Fibroblast of skin of left biceps (primary cell): ENCODE measurements at places on chromosomes 3 and 15.

GRCh38 chr15:75732809-75733451, 20.3 kb upstream of the CSPG4 start:
- peak; percentile 16 for DNase-seq

- no peak for DNase-seq
Measured at GRCh38 chr3:192514754-192515663, 212.3 kb downstream of the FGF12 start.

DNA sequence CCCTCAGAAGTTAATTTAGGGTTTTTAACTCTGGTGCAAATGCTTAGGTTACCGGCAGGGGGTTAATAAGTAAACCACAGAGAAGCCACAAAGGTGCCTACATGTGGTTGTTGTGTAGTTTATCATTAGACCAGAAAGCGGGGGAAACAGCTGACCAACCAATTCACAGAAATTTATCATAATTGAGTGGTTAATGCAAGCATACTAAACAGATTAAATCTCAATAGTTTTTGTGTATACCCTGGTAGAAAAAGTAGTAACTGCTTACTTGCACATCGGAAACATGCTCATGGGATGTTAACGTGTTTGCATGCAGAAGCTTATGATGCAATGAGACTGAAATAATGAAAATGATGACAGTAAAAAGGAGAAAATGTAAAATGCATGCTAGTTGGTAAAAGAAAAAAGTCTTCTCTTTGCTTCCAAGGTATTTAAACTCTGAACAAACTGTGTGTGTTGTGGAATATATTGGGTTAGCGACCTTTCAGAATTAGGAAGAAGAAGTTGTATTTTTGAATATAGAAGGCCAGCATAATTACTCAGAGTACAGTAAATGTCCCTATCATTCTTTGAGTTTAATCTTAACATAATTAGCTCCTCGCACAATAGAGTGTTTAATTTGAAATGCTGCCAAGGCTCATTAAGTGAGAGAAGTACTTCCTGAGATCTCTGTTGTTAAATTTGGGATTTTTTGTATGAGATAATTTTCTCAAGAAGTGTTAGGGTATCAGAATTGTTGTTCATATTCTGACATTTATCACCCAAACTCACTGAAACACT, 316.2 kb downstream of the PTPRG start:
- DNase-seq = no peak

DNA sequence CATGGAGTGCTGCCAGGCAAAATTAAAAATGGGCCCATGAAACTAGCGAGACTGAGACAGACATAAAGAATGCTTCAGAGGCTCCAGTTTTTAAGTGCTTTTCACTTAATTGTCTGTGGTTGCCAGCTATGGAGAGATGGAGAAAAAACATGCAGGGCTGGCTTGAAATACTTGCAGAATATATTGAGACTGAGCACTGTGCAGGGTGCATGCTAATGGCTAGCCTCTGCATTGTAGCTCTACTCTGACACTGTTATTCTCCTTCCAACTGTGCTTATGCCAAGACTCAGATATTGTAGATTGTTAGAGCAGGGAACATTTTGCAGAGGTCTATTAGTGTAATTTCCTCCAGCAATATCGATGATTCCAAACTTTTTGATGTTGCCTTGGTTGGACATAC, 735.0 kb downstream of the PDCD6IP start:
- no peak for DNase-seq

DNA sequence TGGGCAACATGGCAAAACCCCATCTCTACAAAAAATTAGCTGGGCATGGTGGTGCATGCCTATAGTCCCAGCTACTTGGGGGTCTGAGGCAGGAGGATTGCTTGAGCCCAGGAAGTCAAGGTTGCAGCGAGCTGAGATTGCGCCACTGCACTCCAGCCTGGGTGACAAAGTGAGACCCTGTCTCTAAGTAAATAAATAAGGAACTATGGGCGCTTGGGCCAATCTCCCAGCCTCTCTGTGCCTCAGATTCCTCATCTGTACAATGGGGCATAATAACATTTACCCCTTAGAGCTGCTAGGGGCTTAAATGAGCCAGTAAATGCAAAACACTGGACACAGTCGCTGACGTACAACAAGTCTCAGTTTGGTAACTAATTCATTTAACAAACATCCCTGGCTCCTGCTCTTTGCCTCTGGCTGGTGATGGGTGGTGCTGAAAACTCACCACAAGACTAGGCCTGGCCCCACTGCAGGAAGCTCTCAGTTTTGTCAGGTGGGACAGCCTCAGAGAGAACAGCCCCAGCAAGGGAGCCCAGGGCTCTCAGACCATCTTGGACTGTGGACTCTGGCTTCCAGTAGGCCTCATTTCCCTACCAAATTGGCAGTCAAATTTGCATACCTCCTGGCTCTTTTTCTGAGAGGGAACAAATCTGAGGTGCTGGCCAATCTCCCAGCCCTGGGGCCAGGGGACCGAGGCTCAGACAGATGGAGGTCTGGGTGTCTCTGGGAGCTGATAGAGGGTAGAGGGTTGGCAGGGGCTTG, 6.4 kb upstream of the TBC1D2B start:
- DNase-seq = no peak

- DNase-seq = no peak
Measured at GRCh38 chr3:39870706-39871105, 61.3 kb downstream of the MYRIP start.

GRCh38 chr15:65416845-65417416, 5.8 kb downstream of the IGDCC4 start:
- DNase-seq = no peak

DNA sequence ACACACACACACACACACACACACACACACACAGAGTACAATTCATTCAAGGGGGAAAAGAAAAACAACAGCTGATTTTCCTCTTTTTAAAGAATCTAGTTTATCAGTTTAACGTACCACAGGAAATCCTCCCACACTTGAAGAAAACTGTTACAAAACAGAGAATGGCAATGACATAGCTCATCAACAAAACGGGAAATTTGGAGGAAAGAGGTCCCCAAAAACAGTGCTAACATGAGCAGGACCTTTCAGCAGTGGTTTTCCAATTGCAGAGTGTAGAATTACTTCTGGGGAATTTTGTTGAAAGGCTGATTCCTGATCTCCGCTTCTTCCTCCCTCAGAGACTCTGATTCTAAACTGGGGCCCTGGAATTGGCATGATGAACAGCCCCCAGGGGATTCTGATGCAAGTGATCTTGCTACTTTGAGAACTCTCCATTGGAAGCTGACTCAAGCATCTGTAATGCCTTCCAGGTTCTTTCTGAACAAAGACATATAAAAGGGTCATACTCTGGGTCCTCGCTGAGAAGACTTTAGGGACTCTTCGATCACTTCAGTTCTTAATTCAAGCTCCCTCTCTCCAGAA, 442.6 kb upstream of the PROK2 start:
- DNase-seq = peak; percentile 29

DNA sequence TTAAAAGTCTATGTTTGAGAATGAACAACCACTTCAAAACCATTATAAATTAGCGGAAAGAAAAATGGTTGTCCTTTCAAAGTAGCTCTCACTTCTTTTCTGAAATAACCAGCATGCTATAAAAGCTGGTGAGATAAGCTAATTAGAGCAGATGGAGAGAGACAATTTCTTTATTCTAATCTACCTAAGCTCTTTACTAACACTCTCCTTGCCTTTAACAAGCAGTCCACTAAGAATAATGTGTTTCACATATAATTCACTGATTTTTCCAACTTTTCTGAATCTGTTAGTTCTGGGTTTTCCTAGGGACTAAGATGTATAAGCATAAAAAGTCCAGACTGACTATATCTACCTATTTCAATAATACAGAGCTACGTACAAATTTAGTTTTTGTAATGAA, at the start of gene IMPG2:
Gene IMPG2, minus strand, starts transcription at position 101 of the 400 bp plus-strand sequence. CDS start 203 bp downstream, outside the sequence.
- DNase-seq = no peak

- DNase-seq = no peak
Measured at GRCh38 chr15:41961001-41961518, 11.3 kb downstream of the EHD4 start.

- DNase-seq = no peak
Measured at GRCh38 chr3:192422997-192423342, 304.4 kb downstream of the FGF12 start.

GRCh38 chr3:123068601-123069381, 2.0 kb downstream of the PDIA5 start:
- no peak for DNase-seq

- DNase-seq = no peak
Measured at GRCh38 chr15:40754574-40754882, 526 bp downstream of the RMDN3 start.

GRCh38 chr3:111676211-111677006, 81.3 kb upstream of the ZBED2 start:
- DNase-seq = no peak

DNA sequence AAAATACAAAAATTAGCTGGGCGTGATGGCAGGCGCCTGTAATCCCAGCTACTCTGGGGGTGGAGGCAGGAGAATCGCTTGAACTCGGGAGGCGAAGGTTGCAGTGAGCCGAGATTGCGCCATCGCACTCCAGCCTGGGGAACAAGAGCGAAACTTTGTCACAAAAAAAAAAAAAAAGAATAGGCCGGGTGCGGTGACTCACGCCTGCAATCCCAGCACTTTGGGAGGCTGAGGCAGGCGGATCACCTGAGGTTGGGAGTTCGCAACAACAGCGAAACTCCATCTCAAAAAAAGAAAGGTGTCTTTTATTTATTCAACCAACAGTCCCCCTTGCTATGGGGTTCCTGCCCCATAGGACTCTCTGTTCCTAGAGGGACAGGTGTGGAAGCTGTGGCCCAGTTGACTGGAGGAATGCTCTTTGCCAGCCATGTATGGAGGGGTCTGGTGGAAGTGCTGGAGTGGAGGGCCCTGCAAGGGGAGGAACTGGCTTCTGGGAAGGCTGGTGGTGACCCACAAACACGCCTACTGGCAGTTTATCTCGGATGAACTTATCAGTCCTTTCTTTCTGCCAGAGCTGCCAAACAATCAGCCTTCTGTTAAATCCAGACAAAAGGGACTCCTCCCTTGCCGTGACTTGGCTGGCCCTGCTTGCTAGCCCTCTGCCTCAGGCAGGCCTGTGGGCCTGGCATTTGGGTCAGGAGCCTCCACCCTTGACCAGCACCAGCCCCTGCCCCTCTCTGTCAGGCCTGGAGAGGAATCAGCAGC, 4.6 kb upstream of the DAG1 start:
- DNase-seq = no peak

DNA sequence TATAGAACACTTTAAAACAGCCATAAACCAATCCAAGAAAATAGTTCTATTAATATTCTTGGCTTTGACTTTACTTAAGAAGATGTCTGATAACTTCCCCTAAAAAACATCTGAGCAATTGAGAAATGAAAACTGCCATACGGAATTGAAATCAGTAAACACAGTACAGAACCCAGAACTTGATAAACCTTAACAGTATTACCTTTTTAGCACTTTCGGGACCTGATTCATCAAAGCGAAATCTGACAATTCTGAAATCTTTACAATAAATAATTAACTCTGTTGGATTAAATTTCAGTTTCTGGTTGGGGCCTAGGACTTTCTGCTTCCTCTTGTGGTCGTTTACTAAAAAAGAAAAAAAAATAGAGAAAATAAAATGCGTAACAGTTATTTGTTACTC, 17.3 kb downstream of the MTMR10 start:
- DNase-seq = no peak

GRCh38 chr3:17913359-17913758, 170.9 kb upstream of the TBC1D5 start:
- DNase-seq = no peak

DNA sequence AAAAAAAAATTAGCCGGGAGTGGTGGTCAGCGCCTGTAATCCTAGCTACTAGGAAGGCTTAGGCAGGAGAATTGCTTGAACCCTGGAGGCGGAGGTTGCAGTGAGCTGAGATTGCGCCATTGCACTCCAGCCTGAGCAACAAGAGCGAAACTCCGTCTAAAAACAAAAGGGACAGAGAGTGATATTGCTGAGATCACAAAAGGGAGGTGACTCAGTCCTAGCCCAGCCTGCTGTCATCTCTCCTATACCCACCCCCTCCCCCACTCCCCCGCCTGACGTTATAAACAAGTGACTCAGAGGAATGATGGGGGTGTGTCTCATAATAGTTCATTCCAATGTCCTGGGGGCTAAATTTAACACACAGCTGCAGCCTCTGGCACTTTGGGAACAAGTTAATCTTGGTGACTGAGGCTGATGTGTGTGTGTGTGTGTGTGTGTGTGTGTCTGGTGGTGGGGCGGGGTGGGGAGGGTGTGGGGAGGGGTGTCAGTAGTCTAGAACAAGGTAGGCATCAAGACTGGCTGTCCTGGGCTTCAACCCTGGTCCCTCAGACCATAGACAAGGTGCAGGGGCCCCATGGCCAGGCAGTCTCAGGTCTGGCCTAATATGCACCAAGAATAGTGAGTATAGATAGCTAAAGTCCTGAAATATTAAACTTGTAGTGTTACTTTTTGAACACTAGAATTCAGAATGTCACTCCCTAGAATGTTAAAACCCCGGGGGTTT, 1.3 kb upstream of the KLHL40 start:
- peak; percentile 55 for DNase-seq

DNA sequence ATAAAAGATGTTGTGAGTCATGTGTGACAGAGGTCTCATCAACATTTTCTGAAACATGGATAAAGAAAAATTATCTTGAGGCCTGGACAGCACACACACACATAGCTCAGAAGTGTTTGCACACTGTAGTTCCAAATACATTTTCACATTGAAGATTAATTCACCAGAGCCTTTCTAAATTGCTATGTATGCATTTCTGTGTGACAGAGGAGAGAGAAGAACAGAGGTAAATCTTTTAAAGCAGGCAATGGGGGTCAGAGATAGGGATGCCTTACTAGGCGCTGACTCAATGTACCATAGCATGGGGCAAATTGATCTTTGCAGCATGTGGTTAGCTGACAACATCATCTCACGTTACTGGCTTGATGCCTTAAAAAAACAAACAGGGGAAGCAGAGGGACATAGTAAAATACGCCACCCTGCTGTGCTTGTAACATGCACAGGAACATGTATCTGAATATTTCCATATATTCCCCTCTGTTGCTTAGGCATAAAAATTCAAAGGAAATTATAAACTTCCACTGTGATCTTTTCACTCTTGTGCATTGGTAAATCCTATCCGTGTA, 7.7 kb downstream of the POU1F1 start:
- DNase-seq = no peak

DNA sequence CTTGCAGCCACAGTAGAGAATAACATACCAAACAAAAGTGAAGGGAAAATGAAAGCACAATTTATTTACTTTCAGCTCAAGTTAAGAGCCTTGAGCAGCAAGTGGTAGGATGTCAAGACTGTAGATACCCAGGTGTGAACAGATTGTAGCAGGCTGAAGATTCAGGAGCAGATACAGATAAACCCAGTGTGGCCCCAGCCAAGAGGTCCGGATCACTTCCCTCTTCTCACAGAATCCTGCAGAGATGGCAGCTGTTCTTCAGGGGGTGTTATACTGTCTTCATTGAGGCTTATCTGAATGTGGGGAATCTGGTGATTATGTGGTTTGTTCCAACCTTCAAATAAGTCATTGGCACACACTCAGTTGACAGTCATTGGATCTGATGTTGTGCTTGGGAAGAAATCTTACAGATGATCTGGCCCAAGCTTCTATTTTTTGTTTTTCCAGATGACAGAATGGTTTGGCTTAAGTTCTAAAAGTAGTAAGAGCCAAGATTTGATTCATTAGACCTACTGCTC, 2.2 kb downstream of the STARD9 start:
- DNase-seq = peak; percentile 66

GRCh38 chr3:31768479-31769125, 212.5 kb downstream of the OSBPL10 start:
- DNase-seq = peak; percentile 18

GRCh38 chr3:114418107-114418506, 124.3 kb downstream of the TIGIT start:
- no peak for DNase-seq

- DNase-seq = no peak
Measured at GRCh38 chr3:15929944-15930571, 132.3 kb upstream of the ANKRD28 start.
